ENCODE measurements at places on chromosomes 6 and 20.

- no peak for DNase-seq
Measured at GRCh38 chr6:139877828-139878405, 503.5 kb upstream of the CITED2 start.

DNA sequence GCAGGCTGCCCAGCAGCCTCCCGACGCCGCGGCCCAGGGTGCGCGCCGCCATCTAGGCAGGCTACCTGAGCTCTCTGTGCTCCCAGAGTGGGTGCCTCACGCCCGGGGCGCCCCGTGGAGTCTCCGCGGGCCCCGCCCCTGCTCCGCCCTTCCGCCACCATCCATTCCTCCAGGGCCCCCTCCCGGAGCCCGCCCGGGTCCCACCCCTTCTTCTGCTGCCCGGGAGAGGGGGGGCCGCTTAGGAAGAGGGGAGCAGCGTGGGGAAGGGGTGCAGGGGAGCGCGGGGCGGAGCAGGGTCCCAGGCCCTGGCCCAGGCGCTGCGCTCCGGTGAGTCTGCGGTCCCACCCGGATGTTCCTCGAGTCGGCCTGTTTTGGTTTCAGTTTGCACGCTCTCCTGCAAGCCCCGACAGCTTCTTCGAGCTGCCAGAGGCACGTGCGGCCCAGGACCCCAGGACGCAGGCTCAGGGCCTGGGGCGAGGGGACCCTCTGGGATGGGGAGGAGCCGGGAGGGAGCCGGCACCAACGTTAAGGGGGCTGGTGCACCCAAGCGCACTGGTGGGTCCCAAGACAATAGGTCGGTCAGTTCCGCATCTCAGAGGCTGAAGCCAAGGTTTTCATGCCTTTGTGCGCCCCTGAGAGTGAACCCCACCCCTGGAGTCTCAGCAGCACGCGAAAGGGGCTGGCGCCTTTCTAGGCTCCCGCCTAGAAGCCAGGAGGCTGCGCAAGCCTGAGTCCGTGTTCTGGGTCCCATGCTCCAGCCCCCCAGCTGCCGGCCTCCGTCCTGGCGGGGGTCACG is at the start of gene ACSS1:
ACSS1 (minus strand) TSS at position 89 of the 796 bp plus-strand sequence; CDS start at position 52, 37 bp downstream.
- peak; percentile 68 for DNase-seq

DNA sequence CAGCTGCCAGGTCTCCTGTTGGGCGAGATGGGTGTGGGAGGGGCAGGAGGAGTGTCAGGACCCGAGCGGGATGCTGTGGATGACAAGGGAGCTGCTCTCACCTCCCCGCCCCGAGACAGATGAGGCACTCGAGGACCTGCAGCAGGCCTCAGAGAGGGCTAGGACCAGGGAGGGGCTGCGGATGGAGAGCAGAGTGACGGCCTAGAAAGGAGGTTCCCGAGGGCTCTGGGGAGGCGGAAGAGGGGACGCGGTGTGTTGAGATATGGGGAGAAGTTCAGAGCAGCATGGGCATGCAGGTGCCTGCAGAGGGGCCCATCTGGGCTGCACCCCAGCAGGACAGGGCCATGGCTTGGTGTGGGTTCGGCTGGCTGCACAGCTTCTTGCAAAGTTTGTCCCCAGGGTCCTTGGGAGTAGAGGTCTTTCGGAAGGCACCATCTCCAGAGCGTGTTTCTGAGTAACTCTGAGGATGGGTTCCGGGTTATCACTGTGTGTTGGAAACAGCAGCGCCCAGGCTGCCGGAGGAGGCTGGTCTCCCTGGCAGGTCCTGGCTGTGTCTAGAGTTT is 104.6 kb downstream of the PAX1 start:
- no peak for DNase-seq

- DNase-seq = no peak
Measured at GRCh38 chr6:17385660-17386059, 7.7 kb upstream of the CAP2 start.

- no peak for DNase-seq
Measured at GRCh38 chr20:4633379-4633778, 88.3 kb upstream of the PRND start.

DNA sequence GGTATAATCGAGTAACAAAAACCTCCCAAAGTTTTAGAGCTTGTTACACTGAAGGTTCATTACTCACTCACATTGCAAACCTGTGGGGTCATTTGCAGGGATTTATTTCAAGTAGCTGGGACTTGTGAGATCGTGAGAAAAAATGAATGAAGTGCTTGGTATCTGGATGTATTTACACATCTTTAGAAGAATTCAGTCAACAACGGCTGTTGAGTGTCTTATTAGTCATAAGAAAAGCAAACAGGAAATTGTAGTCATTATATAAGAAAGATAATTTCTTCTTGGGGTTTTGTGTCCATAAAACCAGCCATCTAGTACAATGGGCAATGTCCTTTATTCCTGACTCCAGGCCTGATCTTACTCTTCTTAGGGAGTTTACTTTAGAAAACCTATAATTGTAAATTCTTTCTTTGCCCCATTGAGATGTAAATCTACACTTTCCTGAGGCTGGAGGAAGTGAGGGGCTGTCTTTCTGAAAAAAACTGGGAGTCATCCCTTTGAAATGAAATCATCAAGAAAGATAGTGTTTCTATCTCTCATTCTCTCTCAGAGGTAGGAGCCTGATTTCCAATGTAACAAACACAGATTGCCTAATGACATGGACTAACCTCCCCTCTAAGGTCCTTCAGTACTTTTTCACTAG is 202.5 kb upstream of the ASCC3 start:
- no peak for DNase-seq

DNA sequence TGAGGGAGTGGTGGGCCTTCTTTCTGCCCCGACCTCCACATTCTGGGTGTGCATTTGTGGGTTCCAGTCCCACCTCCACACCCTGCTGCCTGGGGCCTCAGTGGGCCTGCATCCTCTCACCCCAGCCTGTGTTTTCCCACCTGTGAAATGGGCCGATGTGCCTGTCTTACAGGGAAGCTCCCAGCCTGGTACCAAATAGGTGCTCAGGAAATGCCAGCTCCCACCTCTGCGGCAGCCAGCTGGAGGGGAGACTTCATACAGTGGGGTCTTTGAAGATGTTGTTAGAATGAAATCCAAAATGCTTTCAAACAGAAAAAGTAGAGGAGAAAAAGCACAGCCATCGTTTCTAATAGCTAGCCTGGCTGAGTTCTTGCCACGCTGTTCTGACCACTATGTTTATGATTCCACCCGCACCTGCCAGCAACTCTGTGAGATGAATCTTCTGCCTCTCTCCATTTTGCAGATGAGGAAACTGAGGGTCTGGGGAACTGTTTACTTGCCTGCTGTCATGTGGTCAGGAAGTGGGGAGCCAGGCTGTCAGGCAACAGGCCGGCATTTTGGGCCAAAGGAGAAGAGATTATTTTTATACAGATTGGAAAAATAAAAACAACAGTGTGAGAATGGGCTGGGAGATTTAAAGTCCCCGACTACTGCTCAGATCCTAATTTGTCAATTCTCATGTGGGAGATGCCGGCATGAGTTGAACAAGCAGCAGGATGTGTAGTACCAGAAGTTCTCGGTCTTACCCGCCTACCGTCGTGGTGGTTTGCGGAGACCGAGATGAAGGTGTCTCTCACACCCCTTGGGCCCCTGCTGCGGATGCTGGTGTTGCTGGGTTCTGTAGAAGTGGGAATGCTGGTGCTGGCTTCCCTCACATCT is 4.6 kb downstream of the TMEM181 start:
- no peak for DNase-seq

- peak; percentile 67 for DNase-seq
Measured at GRCh38 chr20:9407805-9408421, 106.5 kb upstream of the LAMP5 start.

DNA sequence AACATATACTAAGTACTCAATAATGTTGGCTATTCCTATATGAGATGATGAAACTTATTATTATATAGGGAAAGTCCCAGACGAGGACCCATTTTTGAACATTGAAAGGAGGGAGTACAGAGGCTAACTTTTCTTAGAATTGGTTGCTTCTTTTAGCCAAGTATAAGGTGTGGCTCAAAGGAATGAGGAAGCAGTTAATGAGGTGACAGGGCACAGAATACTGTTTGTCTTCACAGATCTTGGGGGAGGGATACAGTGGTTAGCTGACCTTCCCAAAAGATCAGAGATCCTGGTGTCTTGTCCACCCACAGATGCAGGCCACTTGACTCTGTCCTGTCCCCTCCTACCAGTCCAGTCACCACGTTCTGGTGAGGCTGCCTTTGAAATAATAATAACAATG is 67.8 kb upstream of the EPB41L1 start:
- no peak for DNase-seq

GRCh38 chr20:50341880-50342637 is 151.4 kb downstream of the CEBPB start:
- no peak for DNase-seq

DNA sequence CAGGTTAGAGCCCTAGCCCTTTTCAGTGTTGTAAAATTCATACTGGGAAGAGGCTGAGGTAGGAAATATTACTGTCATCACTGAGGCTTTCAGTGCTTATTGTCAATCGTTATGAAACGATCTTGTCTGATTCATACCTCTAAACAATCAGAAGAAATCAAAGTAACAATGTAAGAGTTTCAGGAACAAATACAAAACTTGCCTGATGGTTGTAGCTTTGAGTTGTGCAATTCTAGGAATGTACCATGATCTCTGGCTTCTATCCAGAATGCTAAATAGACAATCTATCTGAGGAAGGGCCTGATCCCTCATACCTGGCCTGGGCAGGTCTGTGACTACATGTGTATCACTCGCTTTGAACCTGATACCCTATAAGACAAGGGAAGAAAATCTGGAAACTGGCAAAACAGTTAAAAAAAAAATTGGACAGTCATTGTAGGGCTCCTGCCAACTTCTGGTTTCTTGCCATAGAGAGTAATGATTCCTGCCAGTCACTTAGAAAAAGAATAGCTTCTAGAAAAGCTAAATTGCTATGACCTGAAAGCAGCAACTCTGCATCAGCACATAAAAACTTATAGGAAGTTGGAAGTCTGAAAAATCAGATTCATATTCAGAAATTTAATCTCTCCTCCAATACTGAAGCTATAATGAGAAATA is 234.7 kb downstream of the BTBD9 start:
- DNase-seq = no peak

DNA sequence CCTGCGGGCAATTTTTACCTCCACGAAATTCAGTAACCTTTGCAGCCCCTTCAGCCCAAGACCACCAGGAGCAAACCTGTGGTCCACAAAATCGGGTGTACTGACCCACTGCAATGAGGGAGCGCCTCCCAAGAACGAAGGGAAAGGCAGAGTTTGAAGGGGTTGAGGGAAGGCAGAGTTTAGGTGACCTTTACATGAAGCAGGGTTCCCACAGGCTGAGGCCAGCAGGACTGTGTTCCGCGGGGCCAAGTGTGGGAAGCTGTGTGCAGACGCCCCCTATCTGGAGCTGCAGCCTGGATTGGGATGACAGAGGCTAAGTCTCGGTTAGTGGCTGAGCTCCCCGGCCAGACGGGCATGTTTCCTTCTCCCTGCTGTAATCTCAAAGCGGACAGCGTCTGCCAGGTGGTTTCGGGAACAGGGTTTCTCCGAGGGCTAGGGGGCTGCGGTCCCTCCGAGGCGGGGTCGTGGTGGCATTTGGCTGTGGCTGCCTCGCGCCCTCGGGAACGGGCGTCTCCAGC is 826 bp upstream of the PYGB start:
- DNase-seq = peak; percentile 71

- DNase-seq = no peak
Measured at GRCh38 chr6:134170844-134171243, 118.4 kb upstream of the SLC2A12 start.

GRCh38 chr6:34928220-34928619 is 39.2 kb downstream of the ANKS1A start:
- no peak for DNase-seq

DNA sequence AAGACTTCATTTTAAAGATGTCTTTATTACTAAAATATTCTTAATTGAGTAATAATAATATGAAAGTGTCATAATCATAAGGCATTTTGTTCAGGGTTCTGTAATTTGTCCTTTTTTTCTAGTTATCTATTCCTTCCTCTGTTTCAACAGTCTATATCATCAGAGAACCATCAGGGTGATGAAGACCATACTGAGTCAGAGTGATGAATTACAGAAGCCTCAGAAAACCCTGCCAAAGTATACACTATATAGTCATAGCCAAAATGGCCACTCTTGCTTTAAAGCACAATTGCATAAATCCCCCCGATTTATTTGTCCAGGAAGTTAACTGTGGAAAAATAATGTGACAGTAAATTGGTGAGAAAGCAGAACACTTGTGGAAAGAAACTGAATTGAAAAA is 735.0 kb downstream of the EPHA7 start:
- no peak for DNase-seq

DNA sequence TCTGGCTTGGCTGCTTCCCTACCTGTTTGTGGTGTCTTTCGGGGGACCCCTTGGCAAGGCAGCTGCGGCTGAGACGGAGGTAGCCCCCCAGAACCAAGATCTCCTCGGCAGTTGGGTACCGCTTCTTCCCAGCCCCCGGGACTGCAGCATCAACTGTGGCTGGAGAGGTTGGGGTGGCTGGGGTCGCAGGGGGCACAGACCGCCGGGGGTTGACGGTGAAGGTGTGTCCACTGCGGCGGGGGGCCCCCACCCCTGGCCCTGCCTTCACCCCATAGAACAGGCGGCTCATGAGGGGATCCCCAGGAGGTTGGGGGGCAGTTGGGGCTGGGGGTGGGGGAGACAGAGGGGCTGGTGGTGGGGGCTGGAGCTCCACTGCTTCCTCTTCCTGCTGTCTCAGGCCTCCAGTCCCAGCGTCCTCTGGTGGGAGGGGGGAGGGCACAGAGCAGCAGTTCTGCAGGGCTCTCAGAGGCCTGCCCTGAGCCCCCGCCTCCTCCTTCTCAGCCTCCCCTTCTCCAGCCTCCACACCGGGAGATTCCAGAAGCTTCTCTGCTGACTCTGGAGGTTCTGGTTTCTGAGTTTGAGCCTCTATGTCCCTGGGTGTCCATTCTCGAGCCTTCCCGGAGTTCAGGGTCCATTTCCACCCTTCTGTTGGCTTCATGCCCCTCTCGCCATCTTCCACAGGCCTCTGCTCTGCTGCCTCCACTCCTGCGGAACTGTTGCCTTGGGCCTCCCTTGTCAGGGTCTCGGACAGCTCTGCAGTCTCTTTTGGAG is 1.9 kb downstream of the PPP1R18 start:
- no peak for DNase-seq

DNA sequence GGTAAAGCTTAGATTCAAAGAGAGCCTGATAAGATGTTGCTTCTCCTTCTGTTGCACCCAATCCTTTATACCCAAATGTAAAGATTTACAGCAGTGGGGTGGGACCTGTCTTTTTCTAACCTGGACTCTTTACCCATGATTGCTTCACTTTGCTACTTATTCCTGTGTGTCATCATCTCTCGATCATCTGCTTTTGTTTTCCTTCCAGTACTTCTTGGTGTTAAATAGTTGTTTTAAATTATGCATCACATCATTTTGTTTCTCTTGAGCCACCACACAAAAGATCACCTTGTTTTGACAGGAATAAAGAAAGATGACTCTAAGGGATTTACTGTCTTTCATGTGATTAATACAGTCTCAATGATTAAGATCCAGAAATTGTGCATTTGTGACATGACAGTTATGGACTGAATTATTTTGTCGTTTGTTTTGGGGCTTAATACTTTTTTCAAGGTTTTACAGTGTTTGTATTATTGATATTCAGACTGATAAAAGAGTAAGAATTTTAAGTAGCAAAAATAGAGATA is 123.1 kb downstream of the CDKAL1 start:
- DNase-seq = no peak

DNA sequence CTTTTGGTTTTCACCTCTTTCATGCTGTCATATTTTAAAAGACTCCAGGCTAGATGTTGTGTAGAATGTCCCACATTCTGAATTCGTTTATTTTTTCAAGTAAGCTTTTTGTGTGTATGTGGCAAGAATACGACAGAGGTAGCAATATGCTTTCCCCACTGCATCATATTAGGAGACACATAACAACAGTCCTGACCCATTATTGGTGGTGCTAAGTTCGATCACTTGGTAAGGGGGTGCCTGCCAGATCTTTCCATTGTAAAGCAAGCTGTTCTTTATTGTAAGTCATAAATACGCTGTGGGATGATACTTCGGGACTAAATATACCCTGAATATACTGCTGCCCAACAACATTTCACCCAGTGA is 588 bp upstream of the NCOA3 start:
- DNase-seq = no peak

All from left hindlimb (tissue), 1 donor.